ENCODE measurements at places on chromosomes 16 and 17. TPM values are rescaled to one million over a fixed set of nuclear protein-coding genes. Genes with fewer than 3 reads are reported as not detected.
A peak's percentile ranks its signal among the peaks of the same experiment; 100 is the strongest.

DNA sequence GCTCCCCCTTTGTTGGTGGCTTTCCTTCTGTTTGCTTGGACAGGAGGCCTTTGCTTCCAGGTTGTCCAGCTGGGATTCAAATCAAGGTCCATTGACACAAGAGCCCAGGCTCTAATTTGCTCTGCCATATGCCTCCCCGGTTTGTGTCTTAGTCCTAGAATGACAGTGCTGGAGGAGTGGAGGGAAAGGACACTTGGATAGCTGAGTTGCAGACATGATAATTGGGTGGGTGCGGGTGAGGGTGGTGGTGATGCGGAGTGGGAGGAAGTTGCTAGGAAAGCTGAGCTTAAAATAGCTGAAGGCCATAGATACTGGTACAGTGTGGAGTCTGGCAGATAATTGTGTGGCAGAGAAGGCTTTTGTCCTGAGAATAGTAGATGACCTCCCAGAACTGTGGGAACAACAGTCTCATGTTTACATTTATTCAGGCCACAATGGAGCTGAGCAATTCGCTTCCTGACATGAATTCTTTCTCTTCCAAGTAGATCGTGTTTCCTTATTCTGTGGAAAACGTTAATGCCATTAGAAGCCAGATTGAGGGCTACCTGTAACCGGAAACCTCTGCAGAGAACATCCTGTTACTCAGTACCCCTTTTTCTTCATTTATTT is 23.8 kb downstream of the SEC14L1 start:
- no peak for DNase-seq

DNA sequence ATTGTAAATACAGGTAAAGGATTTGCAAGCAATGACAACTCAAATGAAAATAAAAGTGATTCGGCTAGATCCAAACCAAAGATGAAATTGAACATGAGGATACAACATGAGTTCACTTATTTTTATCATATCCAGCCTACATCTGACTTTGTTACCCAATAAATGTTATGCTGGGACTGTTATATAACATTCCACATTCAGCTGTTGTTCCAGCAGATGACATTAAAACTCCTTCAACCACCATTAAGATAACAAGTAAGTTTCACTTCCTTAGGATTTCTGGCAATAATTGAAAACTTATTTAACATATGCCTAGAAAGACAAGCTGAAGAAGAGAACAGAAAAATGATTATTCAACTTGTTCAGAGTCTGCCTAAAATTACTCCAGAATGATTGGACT is 729.4 kb downstream of the CDH11 start:
- no peak for DNase-seq

DNA sequence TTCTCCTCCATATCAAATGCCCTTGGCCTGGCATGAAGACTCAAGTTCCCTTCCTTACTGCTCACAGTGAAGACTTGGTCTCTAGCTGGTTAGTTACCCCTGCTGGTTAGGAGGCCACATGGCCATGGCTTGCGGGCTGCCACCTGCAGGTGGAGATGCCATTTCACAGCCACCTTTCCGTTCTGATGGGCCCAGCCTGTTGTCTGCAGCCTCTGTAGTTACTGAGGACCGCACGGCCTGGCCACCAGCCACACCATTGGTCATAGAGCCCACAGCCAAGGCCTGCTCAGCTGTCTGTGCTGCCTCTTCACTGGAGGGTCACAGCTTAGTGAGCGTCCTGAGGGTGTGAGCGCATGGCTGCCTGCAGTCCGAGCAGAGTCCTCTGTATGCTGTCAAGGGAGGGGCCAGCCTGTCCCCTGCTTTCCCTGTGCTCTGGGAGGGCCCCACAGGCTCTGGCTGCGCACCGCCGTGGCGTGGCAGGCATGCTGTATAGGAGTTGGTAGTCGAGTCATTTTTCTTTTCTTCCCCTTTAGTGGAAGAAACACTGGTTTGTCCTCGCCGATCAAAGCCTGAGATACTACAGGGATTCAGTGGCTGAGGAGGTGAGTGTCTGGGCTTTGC is 59.2 kb downstream of the PLD6 start:
- DNase-seq: no peak

DNA sequence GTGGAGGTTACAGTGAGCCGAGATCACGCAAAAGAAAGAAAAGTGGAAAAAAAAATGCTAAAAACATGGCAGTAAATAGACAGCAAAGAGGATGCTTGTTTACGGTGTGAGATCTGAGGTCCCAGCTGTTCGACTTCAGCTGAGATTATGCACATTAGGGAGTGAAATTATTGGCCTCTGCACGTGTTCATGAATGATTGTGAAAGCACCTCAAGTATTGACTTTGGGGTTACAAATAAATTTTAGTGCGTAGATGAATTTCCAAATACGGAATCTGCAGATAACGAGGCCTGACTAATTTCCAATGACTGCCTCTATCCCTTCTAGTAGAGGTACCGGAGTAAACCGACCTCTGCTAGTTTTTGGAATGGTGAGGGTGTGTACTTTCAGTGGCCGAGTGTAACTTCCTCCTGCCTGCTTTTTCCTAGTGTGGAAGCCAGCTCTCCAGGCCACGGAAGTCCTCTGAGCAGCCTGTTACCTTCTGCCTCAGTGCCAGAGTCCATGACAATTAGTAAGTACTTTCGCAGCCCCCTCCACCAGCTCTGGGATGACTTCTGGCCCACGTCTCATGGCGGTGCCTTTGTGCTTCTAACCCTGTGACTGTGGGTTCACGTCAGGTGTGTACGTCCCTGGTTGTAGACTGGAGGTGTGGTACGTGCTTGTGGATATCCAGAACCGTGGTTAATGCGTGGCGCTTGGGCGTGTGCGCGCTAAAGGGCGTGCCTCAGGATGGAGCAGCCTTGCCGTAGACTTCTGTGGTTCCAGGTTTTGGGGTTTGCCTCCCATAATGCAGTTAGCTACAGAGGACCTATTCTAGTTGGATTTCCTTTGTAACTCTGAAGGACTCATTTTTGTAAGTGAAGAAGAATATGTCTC is 102.1 kb downstream of the SNX29 start:
- no peak for DNase-seq

DNA sequence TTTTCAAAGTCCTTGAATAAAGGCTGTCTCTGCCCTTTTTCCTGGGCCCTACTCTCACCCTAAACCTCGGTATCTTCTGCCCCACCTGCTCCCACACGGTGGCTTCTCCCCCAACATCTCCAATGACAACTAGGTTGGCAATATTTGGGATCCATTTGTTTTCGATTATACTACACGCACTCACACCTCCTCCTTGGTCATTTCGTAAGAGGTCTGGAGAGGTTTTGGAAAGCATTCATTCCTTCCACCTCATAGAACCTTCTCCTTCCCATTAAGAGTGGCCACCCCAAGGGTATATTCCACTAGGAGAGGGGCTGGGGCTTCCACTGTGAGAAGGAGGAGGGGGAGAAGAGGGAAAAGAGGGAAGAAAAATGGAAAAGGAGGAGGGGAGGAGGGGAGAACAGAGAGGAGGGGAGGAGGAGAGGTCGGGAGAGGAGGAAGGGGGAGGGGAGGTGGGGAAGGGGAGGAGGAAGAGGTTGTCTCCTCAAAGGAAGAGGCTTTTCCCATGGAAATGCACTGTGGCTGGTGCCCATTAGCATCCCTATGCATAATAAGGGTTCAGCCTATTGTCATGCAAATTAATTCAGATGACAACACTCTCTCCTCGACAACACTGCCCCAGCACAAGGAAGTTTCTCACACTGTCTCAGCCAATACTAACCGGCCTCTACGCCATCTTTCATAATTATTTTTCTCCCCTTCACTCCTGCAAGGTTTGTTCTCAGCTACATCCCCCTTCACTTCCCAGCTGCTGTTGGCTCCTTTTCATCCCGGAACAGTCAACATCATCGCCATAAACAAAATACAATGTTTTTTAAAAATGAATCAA is 30.0 kb downstream of the SOX9 start:
- DNase-seq: no peak

GRCh38 chr16:84600343-84601229 is 17.3 kb downstream of the COTL1 start:
- DNase-seq: no peak

- DNase-seq: no peak
Measured at GRCh38 chr17:31392002-31392855, 754 bp downstream of the RAB11FIP4 start.

- no peak for DNase-seq
Measured at GRCh38 chr16:9251026-9251425, 159.6 kb downstream of the HAPSTR1 start.

DNA sequence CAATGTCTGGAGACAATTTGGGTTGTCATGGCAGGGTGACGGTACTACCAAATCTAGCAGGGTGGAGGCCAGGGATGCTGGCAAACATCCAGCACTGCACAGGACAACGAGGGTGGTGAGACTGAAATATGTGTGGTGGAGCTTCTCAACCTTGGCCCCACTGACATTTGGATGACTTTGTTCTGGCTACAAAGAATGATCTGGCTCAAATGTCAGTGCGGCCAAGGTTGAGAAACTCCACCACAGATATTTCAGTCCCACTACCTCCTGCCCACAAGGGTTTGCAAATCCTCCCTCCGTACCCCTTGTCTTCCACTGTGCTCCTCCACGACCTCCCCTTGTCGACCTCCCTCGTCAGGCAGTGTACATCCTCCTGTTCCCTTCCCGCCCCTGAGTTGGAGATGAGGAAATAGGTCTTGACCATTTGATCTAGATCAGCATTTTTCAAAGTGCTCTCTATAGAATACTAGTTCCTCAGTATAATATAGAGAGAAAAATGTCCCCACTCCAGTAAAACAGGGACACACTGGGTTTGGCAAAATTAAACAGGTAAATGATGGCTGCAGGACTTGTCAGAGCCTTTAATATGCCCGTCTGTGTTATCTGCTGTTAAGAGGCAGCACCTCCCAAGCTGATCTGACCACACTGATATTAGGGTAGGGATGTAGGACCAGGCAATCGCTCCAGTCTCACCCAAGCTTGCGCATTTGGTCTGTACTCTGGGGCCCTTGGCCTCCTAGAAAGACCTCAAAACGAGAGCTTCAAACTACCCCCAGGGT is 6.8 kb downstream of the OSGIN1 start:
- no peak for DNase-seq

DNA sequence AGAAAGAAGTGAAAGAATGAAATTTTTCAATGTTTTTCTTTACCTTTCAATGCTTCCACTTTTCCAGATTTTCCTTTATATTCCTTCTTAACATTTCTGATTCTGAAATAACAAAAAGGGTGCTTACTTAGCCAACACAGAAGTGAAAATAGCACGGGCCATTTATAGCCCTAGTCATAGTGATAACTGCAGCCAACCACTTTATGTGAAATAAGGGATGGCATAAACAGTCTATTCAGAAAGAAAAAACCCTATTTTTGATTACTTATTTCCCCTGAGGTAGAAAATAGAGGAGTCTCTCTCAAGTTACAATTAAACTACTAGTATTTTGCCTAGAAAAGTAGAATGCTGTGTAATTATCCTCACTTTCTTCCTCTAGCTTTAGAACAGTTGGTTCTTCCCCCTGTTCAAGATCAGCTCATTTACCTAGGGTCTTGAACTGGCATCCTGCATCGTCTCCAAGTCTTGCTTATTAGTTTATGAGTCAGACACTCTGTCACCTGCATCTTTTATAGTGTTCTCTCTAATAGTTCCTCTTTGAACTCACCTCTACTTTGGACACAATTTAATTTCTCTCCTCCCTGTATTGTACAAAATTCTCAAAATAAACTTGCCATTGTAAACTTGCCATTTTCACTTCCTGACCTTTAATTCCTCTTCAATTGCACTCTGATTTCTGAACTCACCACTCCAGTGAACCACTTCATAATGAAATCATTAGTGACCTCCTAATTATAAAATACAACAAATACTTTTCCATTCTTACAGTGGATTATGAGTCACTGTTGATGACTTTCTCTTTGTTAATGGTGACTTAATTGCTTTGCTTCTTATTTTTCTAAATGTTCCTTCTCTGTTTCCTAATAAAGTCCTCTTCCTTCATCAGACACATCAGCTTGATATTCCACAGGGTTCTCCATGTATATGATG is 23.6 kb downstream of the ABCA6 start:
- no peak for DNase-seq

DNA sequence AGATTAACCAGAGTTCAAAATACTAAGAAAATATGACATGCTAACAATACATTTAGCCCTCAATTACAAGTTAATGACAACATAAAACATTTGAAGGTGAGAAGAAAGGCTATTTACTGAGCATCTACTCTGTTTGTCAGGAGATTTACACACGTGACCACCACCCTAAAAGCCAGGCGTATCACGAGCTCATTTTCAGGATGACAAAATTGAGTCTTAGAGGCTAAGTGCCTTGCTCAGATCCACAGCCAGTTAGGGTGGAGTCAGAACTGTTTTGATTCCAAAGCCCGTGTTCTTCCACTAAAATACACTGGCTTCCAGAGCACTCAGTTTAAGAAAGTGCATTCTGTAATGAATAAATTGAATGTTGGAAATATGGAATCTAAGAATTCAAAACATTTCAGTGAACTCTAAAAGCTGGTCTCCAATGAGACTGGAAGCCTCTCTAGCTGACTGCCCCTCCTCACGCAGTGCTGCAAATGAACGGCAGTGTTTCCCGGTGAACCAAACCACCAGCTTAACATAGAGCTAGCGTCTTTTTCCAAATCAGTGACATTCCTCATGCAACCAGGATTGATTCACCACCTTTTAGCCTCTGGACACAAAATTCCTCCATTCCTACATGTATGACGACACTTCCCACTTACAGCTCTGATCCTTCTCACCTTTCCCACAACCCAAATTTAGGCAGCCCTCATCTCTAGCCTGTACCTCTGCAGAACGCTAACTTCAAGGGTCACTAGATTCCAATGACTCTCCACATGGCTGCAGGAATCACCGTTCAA is 5.9 kb downstream of the ZDHHC7 start:
- DNase-seq: peak; percentile 52

- peak; percentile 41 for DNase-seq
Measured at GRCh38 chr16:89167425-89167941, 4.1 kb upstream of the CDH15 start.

DNA sequence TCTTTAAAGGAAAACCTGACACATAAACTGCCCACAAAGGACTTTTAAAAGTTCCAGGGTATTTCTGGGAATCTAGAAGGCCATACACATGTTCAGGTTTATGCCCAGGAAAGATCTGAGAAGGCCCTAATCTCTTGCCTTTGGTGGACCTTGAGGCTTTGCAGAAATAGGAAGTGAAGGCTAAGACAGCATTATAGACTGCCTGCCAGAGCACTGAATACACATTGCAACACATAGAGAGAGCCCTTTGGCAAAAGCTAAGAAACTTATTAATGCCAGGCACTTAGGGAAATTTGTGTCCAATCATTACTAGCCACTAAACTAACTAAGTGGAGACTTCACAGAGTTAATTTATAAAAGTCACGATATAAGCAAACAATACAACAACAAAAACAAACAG is 70.4 kb downstream of the MMD start:
- no peak for DNase-seq

- DNase-seq: no peak
Measured at GRCh38 chr17:31529841-31530251, 138.4 kb downstream of the RAB11FIP4 start.

Gene SGCA
- not detected for total RNA-seq

Gene TRIM25
- total RNA-seq: 95.0 TPM

Gene TELO2
- total RNA-seq: 12.7 TPM

Gene KRT31
- not detected for total RNA-seq

Gene SMIM22
- not detected for total RNA-seq

Data from mammary epithelial cell (primary cell).